ENCODE measurements at places on chromosomes 11 and 22.
A peak's percentile ranks its signal among the peaks of the same experiment; 100 is the strongest.

- no peak for DNase-seq
These were observed 30.7 kb downstream of the ME3 start for GRCh38 chr11:86641537-86642261.

GRCh38 chr22:22098457-22099193 lies 116.0 kb upstream of the TOP3B start:
- no peak for DNase-seq

- no peak for DNase-seq
These were observed 80.3 kb downstream of the ETS1 start for GRCh38 chr11:128506999-128507611.

- DNase-seq, result no peak
These were observed 469.8 kb upstream of the KIRREL3 start for GRCh38 chr11:127470306-127470884.

DNA sequence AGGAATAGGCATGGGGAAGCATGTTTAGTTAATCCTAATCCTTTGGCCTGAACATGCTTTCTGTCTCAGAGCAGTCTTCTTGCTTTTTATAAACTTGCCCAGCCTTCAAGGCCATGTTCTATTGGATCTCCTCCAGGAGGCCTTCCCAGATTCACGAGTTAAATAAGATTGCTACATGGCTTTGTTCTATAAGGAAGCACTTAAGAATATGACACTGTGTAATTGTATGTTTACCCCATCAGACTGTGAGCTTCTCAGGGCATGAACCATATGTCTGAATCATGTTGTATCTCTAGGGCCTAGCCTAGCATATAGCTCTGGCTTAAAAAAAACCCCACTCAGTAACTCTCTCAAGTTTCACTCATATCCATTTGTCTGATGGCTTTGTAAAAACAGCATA lies 26.4 kb upstream of the UCP3 start:
- DNase-seq, result no peak

DNA sequence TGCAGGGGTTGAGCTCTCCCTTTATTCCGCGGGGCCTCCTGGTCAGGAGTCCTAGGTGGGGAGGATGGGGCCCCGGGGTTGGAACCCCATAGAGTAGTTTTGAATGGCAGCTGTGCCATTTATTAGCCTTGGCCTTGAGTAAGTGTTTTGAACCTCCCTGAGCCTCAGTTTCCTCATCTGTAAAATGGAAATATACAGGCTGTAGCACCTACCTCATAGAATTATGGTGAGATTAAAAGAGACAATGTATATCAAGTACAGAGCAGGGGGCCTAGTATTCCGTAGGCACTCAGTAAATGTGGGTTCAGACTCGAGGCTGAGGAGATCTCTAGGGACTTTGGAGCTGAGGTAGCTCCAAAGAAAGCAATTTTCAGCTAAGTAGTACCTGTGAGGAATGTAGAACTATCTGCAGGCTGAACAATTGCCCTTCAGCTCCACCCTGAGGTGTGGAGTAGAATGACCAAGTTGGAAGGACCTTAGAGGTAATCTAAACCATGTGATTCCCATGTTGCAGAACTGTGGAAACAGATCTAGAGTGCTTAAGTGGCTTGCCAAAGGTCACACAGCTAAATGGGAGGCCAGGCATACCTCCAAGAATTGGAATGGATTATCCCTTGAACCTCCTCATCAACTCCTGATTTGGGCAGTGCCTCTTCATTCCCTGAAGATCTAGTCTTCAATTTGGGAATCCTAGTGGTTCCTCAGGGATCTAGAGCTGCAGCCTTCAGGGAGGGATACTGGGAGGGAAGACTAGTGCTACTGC lies 682 bp downstream of the PGAP2 start:
- DNase-seq, result no peak

DNA sequence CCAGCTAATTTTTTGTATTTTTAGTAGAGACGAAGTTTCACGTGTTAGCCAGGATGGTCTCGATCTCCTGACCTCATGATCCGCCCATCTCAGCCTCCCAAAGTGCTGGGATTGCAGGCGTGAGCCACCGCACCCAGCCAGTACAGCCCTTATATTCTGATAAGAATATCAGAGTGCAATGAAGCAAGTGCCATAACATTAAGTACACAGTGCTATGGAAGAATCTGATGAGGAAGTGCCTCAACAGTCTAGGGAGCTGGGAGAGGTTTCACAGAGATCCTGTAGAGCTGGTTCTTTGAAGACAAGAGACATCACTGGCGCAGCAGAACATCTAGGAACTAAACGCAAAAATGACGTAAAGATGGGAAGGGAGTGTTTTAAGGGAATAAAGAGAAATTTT lies 2.1 kb downstream of the RTCB start:
- DNase-seq, result no peak

GRCh38 chr11:130313383-130314183 lies 1.1 kb downstream of the ZBTB44 start:
- no peak for DNase-seq

GRCh38 chr11:30545507-30545906 lies 40.6 kb downstream of the MPPED2 start:
- DNase-seq, result no peak

DNA sequence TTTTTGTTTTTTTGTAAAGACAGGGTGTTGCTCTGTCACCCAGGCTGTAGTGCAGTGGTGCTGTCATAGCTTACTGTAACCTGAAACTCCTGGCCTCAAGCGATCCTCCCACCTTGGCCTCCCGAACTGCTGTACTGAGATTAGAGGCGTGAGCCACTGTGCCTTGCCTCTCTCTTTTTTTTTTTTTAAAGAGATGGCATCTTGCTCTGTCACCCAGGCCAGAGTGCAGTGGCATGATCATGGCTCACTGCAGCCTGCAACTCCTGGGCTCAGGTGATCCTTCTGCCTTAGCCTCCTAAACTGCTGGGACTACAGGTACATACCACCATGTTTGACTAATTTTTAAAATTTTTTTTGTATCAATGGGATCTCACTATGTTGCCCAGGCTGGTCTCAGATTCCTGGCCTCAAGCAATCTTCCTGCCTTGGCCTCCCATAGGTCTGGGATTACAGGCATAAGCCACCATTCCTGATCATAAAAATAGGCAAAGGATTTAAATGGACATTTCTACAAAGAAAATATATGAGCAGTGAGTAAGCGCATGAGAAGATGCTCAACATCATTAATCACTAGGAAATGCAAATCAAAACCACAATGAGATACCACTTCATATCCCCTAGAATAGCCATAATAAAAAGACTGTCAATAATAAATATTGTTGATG lies 17.3 kb upstream of the CLNS1A start:
- DNase-seq, result no peak

DNA sequence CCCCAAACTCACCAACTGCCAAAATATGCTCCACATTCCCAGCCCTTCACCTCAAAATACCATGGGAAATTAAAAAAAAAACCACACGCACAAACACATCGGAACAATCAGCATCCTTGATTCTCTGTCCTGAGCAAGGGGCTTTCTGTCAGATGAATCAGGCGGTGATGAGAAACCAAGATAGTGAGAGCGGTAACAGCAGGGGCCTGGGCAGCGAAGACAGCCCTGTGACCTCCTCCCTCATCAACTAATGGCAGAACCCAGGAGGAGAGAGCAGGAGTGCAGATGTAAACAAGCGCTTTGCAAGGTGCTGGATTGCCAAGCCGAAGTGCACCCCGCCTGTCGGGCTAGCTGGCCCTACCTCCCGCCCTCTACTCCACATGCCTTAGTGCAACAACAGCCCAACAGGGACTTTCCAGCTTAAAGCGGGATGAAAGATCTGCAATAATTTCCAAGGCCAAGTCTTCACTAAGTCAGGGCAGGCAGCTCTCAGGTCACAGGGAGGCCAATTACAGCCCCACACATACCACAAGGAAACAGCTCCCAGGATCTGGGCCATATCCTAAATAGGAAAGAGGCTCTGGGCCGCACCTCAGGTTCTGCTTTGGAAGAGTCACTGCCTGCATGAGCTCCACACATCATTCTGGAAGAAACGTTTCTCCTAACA lies 72.2 kb upstream of the BID start:
- no peak for DNase-seq

GRCh38 chr11:2930704-2931419 lies 1.6 kb upstream of the PHLDA2 start:
- DNase-seq, result no peak

DNA sequence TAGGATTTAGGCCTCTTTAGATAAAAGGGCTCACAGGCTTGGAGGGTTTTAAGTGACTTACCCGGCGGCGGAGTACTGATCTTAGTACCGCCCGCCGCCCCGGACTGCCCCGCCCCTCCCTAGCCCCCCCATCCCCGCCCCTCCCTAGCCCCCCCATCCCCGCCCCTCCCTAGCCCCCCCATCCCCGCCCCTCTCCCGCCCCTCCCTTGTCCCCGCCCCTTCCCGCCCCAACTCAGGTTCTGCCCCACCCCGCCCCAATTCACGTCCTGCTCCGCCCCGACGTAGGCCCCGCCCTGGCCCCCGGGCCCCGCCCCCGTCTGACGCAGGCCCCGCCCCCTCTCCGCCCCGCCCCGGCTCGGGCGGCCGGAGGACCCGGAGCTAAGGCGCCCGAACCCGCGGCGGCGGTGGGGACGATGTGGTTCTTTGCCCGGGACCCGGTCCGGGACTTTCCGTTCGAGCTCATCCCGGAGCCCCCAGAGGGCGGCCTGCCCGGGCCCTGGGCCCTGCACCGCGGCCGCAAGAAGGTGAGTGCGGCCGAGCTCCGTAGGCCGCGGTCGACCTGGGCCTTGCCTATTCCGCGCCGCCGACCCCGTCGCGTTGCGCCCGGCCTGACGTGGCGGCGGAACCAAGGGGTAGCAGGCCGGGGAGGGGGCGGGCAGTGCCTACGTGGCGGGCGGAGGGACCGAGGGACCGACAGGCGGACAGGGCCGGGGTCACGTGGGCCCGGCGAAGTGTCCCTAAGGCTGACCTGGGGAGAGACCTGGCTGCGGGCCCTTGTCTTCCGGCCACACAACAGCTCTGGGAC lies at the start of gene SCYL1:
SCYL1 (plus strand) TSS at position 343 of the 805 bp plus-strand sequence; CDS start at position 414, 71 bp downstream.
- DNase-seq, result peak; percentile 73

DNA sequence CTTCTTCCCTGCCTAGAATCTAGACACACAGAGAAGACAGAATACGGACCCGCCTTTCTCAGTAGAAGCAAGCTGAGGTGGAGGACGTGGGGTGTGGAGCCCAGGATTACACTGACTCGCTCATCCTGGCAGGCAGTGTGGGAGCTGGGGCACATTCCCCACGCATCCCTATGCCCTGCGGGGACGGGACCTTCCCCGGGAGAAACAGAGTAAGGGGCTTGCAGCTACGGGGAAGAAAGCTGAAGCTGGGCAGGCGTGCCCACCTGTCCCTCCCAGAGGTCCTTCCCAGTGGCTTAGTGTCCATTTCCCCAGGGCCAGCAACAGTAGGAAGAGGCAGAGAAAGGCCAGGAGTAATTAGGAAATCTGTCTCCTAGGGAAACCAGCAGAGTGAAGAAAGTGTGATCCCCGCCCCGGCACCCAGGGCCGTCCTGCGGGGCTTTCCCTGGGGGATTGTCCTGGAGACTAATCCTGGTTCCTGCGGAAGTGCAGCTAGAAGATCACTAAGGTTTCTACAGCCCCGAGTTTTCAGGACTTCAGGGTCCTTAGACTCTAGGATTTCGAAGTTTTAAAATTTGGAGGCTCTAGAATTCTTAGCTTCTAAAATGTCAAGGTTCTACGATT lies 7.8 kb downstream of the DNAJB13 start:
- DNase-seq, result no peak

DNA sequence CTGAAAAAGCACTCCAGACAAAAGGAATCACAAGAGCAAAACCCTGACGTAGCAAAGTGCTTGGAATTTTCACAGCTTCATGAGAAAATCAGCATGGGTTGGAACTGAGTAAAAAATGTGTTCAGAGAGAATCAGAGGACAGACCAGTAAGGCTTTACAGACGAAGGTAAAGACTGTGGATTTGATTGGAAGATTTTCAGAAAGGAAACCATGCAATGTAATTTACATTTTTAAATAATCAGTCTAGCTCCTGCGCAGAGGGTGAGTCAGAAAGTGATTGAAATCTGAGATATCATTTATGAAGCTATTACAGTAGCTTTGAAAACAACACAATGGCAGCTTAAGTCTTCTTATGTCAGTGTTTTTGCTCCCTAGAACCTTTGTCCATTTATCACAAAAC lies 1122.3 kb downstream of the LRRC4C start:
- DNase-seq, result no peak

DNA sequence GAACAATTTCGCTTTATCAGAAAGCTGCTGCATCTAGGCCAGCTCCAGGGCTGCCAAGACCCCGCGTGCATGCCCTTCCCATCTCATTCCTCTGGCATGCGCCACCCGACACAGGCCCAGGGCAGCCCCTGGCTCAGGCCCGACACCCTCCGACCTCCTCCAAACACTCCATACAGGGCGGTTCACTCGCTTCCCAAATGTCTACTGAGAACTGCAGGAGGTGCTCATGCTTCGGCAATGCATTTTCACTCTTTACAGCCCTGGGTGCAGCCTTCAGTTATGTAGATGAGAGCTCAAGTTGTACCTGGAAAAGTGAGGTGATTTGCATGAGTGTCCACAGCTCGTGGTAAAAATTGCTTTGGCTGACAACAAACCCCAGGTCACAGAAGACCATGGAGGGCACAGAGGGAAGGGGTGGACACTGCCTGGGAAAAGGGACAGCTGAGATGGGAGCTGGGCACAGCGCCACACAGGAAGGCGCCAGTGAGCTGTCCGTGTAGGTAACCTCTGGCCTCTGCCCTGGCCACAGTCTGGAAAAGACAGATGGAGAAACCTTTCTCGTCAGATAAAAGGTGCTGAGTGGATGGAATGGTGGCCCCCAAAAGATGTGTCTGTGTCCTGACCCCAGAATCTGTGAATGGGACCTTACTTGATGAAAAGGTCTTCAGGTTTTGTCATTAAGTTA lies 1351.9 kb downstream of the BRD1 start:
- DNase-seq, result no peak

DNA sequence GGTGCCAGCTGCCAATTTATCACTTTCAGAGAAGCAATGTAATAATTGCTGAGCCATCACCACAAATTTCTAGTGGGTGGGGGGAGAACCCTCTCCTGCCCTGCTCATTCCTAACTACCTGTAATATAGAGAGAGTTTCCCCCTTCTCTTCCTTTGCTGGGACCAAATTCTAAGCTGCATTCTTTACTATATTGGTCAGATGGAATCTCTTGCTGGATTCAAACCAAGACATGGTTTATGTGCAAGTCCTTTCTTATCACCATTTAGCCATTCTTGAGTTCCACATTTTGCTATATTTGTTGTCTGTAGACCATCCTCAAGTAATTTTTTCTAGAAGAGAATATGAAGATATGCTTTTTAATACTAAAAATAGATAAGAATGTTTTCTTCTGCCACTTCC lies 452.1 kb downstream of the MN1 start:
- DNase-seq, result no peak

DNA sequence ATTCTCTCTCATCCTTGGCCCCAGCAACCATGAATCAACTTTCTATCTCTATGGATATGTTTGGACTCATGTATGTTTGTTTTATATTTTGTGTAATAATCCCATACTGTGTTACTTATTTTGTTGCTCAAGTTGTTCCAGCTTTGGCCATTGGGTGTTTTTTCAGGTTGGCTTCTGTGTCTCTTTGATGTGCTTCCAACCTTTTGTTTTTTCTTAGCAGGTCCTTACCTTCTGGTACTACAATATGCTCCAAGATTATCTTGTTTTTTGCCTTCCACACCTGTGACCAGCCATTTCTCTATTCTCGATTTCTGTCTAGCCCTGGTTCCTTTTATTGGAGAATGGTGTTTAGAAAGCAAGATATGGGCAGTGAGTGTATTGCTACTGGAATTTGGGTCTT lies 14.2 kb downstream of the GVQW3 start:
- DNase-seq, result no peak

- DNase-seq, result no peak
These were observed 412.7 kb downstream of the ETS1 start for GRCh38 chr11:128174465-128175291.
